Stimulated activated CD4-positive, alpha-beta T cell treated with anti-CD3 and anti-CD28 coated beads, Interleukin-15, amount 100 ng/mL, for 48 hours (primary cell): ENCODE measurements at places on chromosomes 3 and 15.

GRCh38 chr15:65921780-65922179 lies 52.5 kb downstream of the RAB11A start:
- no peak for DNase-seq

GRCh38 chr3:151707216-151707615 lies 26.5 kb upstream of the AADACL2 start:
- DNase-seq = no peak

GRCh38 chr15:95839367-95839782 lies 491.1 kb upstream of the NR2F2 start:
- no peak for DNase-seq

GRCh38 chr3:90007778-90008499 lies 900.5 kb downstream of the EPHA3 start:
- no peak for DNase-seq

GRCh38 chr15:60371175-60372051 lies 26.4 kb downstream of the ANXA2 start:
- DNase-seq = no peak

DNA sequence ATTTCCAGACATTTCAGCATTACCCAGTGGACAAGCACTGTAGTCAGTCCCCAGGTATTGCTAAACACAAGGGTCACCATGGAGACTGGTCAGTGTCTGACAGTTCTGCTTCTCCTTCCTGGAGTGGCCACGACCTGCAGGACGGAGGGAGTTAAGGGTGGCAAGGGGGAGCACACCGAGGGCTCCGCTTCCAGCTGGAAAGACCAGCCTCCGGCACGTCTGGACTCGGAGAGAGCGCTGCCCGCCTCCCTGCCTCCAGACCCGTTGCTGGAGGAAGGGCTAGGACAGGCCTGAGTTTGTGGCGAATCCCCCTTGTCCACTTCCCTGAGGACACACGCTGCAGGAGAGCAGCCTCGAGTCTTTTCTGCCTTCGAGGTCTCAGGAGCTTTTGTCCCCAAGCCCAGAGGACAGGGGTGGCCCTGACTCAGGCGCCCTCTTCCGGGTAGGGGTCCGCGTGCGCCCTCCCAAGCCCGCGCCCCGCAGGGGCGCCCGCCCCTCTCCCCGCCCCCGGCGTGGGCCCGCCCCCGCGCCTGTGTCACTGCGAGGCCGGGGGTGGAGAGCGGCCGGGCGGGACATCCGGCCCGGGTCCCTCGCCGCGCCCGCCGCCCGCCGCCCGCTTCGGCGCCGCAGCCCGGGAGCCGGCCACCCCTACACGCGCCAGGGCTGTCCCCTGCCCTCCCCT lies at the start of gene CHST14:
TSS of gene CHST14 (plus strand) at position 562 of the 682 bp plus-strand sequence. CDS start 230 bp downstream, outside the sequence.
- peak; percentile 32 for DNase-seq

GRCh38 chr3:104556372-104557078 lies 810.2 kb upstream of the ALCAM start:
- DNase-seq = no peak

- no peak for DNase-seq
These were observed 110.2 kb downstream of the PLCL2 start for GRCh38 chr3:16994854-16995525.

GRCh38 chr3:188954590-188955208 lies 217.1 kb upstream of the TPRG1 start:
- peak; percentile 68 for DNase-seq

GRCh38 chr3:35718921-35719320 lies 79.6 kb downstream of the ARPP21 start:
- no peak for DNase-seq

DNA sequence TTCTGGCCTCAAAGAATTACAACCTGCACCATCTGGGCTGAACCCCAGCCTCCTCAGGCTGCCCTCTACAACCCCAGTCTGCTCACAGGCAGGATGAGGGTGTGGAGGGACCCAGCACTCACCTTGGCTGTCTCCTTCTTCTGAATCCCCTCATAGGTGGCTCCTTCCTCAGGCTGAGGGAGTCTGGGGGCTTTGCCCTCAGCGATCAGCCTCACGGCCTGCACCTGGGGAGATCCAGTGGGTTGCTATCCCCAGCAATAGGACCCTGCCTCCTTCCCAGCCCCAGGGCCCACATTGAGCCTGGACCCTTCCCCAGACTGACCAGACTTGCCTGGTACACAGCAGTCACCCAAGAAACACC lies 25.1 kb downstream of the ALDH1L1 start:
- DNase-seq = no peak

- peak; percentile 28 for DNase-seq
These were observed 1.0 kb downstream of the LRCH3 start for GRCh38 chr3:197791892-197792647.

GRCh38 chr3:113898892-113899291 lies 48.9 kb upstream of the ZDHHC23 start:
- no peak for DNase-seq

GRCh38 chr3:179848711-179849110 lies 188.0 kb downstream of the PEX5L start:
- DNase-seq = no peak
